ENCODE measurements at places on chromosomes 7 and 10.
A peak's percentile ranks its signal among the peaks of the same experiment; 100 is the strongest.

DNA sequence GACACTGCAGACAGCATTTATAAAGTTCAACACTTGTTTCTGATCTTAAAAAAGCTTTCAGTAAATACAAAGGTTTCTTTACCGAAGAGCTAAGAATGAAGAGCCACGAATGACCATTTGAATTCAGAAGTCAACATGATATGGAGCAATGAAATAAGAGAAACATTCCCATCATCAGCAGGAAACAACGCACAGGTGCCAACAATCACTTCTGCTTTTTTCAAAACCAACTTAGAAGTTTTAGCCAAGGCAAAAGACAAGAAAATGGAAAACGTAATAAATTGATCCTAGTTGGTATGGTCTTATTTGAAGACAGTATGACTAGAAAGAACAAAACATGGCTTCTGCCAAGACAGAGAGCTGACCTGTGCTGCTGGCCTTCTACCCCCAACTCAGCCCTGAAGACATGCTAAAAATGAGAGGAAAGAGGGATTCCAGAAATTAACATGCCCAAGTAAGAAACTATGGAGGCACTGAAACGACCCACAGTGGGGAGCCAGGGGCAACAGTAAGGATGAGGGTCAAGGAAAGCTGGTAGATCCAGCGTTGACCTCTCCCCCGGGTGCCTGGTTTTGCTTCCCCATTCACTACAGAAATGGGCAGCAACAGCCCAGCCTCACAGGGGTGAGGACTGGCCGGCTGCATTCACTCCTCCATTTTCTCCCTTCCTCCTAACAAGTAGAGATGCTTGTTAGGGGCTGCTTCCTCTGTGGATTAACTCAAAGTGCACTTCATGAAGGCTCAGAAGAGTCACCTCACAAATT is 30.1 kb downstream of the VPS41 start:
- no peak for DNase-seq

- no peak for DNase-seq
Observed at GRCh38 chr10:21740989-21741388, 207.0 kb downstream of the MLLT10 start.

DNA sequence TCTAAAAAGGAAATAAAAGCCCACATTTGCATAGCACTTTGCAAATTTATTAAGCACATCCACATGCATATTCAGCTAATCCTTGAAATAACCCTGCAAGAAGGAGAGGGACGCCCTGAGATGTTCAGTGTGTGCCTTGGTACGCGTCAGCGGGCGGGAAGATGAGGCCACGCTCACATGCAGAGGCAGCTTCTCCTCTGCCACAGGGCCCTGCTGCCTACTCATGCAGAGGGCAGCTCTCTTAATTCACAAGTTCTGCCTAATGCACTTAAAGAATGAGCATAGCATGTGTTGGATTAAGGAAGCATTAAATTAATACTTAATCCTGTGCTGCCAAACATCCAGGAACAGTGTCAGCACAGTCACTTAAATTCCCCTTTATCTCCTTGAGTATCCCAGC is 132.3 kb downstream of the HECW1 start:
- no peak for DNase-seq

DNA sequence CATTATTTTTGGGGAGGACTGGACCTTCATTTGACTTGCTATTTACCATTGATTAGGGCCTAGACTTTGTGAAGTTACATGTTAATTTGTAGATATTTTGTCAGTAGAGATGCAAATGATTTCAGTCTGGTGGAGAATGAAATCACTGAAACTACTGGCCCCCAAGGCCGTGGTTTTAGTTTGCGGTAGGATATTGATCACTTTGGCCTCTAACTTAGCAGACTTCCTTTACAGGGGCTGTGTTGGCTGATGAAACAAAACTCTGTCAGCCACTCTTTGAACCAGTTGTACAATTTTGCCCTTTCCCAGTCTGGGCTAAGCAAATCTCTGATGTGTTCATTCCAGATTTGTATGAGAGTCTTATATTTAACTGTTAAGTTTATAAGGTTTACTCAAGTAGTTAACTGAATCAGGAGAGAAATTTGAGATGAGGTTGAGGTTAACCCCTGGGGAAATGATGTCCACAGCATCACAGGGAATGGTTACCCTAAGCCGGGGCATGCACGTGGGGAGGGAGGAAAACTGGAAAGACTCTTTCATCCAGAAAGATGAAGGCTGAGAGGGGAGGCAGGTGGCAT is 105.7 kb upstream of the INSIG1 start:
- DNase-seq, result no peak

DNA sequence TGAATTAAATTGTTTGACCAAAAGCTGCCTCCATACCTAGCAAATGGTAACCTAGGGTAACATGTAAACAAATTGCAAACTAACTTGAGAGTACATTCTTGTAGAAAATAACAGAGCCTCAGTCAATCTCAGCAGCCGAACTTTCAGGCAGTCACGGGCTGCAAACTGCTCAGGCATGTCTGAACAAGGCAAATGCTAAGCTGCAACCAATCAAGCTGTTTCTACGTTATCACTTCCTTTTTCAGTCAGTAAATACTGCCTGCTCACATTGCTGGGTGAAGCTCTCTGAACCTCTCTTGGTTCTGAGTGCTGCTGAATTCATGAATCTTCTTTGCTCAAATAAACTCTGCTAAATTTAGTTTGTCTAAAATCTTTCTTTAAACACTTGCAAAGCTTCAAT is 1212.4 kb downstream of the SORCS1 start:
- DNase-seq, result peak; percentile 49

GRCh38 chr7:81516898-81517297 is 252.9 kb downstream of the HGF start:
- no peak for DNase-seq

GRCh38 chr7:142833174-142834048 is 21.5 kb upstream of the EPHB6 start:
- no peak for DNase-seq

DNA sequence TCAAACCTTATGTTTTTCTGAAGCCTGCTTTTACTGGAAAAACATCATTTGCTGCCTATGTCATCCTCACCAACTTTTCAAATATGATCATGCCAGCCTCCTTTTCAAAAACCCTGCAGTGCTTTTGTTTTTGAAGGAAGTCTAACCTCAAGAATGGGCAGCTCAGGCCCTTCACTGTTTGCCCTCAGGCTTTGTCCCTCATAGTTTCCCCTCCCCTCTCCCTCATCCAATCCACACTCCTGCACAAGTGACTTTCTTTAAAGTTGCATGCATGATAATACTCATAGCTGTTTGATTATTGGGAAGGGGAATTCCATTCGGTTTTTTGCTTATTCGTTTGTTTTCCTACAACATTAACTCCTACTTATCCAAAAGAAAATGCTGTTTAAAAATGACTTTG is 219.4 kb downstream of the SEMA3E start:
- DNase-seq, result peak; percentile 28

DNA sequence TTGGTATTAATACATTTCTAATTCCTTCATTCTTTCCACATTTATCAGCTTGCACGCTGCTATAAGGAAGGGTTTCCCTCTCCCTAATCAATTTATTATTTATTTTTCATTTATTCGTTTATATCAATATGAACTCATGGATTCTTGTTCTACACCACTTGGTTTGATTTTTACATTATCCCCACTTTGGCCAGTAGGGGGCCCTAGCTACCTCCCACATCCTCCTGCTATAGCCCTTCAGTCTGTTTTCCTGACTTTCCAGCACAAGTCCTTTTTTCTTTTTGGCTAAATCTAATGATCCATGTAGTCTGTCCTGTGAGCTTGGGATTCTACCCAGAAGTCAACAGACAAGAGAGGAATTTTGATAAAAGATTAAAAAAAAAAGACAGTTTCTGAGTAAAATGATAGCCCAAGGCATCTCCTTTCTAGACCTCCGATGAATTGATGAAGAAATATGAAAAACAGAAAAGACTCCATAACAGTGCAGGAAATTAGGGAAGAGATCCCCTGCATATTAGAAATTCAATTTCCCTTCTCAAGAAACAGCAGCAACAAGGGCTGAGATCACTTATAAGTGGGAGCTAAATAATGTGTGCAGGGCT is 47.7 kb downstream of the LYZL2 start:
- DNase-seq, result peak; percentile 67

All from iPS-NIHi11 (cell line).